Activated naive CD8-positive, alpha-beta T cell treated with anti-CD3 and anti-CD28 coated beads for 36 hours (primary cell): ENCODE measurements at places on chromosomes 11 and 22. TPM values are rescaled to one million over a fixed set of nuclear protein-coding genes. Genes with fewer than 3 reads are reported as not detected.

GRCh38 chr11:94457118-94458029, 36.3 kb downstream of the MRE11 start:
- peaks cover 43% of the 10 kb centered on the region for H3K36me3 ChIP-seq
- no peaks in the 10 kb centered on the region for H3K27me3 ChIP-seq
- no peak for DNase-seq
- H3K4me1 ChIP-seq: no peaks in the 10 kb centered on the region
- no peak overlapping the region for H3K27ac ChIP-seq

DNA sequence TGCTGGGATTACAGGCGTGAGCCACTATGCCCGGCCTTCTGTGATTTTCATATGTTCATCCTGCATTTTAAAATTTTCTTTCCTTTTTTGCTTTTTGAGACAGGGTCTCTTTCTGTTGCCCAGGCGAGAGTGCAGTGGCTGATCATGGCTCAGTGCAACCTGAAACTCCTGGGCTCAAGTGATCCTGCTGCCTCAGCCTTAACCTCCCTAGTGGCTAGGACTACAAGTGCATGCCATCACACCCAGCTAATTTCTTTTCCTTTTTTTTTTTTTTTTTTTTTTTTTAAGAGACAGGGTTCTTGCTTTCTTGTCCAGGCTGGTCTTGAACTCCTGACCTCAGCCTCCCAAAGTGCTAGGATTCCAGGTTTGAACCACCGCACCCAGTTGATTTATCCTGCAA, 54.1 kb upstream of the WT1 start:
- no peaks in the 10 kb centered on the region for H3K36me3 ChIP-seq
- H3K4me1 ChIP-seq: no peaks in the 10 kb centered on the region
- DNase-seq: no peak
- no peak overlapping the region for H3K4me3 ChIP-seq
- H3K27ac ChIP-seq: no peak overlapping the region

GRCh38 chr22:46764140-46764680, 1.8 kb downstream of the TBC1D22A start:
- peaks cover 56% of the 10 kb centered on the region for H3K4me1 ChIP-seq
- no peak for DNase-seq
- H3K27ac ChIP-seq: peak overlapping the region; percentile 100
- H3K4me3 ChIP-seq: peak overlapping the region; percentile 100
- H3K36me3 ChIP-seq: peaks cover 37% of the 10 kb centered on the region
- H3K27me3 ChIP-seq: no peaks in the 10 kb centered on the region

GRCh38 chr11:111946499-111946898, 9.4 kb downstream of the DIXDC1 start:
- H3K4me3 ChIP-seq: no peak overlapping the region
- peaks cover 23% of the 10 kb centered on the region for H3K4me1 ChIP-seq
- no peak overlapping the region for H3K27ac ChIP-seq

DNA sequence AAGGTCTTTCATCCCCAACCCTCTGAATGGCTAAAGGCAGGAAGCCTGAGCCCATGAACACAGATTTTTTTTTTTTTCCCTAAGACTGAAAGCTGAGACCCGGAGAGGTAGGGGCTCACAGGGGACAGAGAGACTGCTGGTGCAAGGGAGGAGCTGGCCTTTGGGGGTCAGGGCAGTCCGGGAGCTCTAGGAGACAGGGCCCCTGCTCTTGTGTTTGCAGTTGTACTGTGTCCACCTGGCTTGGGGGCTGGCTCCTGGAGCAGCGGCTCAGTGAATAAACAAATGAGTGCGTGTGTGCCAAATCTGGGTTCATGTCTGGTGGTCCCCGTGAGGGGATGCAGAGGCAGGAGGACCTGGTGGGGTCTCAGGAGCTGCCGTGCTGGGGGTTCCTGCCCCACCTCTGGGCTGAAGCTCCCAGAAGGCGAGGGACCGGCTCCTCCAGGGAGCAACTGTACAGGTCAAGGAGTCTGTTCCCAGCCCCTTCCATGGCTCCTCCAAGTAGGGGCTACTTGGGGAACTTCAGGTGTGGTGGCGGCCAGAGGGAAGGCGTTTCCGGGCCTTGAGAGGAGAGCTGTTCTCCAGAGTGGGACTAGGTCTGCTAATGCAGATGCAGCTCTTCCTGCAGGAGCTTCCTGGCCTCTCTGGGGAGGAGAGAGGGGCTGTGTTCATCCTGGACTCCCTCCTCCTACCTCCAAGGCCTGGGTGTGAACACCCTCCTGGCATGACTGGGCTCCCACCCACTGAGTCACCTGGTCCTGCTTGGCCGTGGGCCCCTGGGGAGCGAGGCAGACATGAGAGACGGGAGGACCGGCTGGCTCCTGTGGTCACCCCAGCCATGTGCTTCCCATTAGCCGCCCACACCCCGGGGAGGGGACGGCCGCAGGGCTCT, 57.6 kb downstream of the FBXO7 start:
- peaks cover 10% of the 10 kb centered on the region for H3K27me3 ChIP-seq
- H3K27ac ChIP-seq: no peak overlapping the region
- H3K4me1 ChIP-seq: no peaks in the 10 kb centered on the region
- H3K36me3 ChIP-seq: no peaks in the 10 kb centered on the region
- no peak for DNase-seq

MIOX gene
- not detected for total RNA-seq

MGAT3 gene
- total RNA-seq: 1.0 TPM

DNA sequence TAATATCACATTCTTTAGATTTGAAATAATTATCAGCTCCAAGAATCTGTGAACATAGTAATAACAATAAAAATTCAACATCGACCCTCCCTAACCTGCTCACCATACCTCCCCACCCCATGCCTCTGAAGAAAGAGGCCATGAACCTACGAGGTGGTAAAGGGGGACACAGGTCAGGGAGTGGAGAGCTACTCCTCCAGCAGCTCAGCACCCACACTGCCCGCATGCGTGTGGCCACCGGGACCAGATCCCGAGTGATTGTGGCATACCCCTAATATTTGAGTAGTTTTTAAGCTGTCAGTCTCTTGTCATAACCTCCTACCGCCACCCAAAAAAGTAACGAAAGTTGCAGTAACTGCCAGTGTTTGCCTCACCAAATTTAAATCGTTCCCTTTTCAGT, 16.8 kb upstream of the ADSL start:
- H3K4me3 ChIP-seq: no peak overlapping the region
- DNase-seq: no peak
- no peaks in the 10 kb centered on the region for H3K27me3 ChIP-seq
- peaks cover 7% of the 10 kb centered on the region for H3K36me3 ChIP-seq

DNA sequence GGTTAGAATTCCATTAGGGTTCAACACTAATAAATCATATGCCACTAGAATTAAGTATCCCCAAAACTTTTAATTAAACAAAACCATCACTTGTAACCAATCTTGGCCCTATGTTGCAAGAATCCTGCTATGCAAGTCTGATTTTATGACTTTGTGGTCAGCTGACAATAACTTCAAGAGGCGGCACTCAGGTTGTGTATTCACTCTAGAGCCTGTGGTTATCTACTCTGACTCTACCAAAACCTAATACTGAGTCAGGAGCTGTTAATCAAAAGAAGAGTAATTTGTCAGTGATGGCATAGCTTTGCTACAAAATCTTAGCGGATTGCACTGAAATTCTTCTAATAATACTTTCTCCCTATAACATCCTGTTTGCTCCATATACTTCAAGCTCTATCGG, 253.7 kb downstream of the AASDHPPT start:
- no peaks in the 10 kb centered on the region for H3K36me3 ChIP-seq
- H3K4me3 ChIP-seq: no peak overlapping the region
- no peak for DNase-seq
- no peaks in the 10 kb centered on the region for H3K4me1 ChIP-seq

- peak overlapping the region; percentile 89 for H3K27ac ChIP-seq
- peaks cover 44% of the 10 kb centered on the region for H3K4me1 ChIP-seq
- no peaks in the 10 kb centered on the region for H3K27me3 ChIP-seq
- H3K4me3 ChIP-seq: peak overlapping the region; percentile 50
Measured at GRCh38 chr22:40727964-40728615, 48.8 kb downstream of the MCHR1 start.

PHLDA2 gene
- total RNA-seq: 2.5 TPM

TPCN2 gene
- 10.9 TPM for total RNA-seq

- H3K4me3 ChIP-seq: no peak overlapping the region
- no peak for DNase-seq
- no peak overlapping the region for H3K27ac ChIP-seq
- H3K27me3 ChIP-seq: peaks cover 40% of the 10 kb centered on the region
Measured at GRCh38 chr22:35496768-35497312, 43.8 kb upstream of the RASD2 start.

ELP4 gene
- 17.8 TPM for total RNA-seq

- H3K27ac ChIP-seq: no peak overlapping the region
- peaks cover 2% of the 10 kb centered on the region for H3K36me3 ChIP-seq
- no peaks in the 10 kb centered on the region for H3K27me3 ChIP-seq
- no peak overlapping the region for H3K4me3 ChIP-seq
Measured at GRCh38 chr11:44709966-44710365, 16.8 kb upstream of the TSPAN18 start.

KDM4D gene
- 2.8 TPM for total RNA-seq

- DNase-seq: no peak
- peaks cover 20% of the 10 kb centered on the region for H3K4me1 ChIP-seq
- H3K4me3 ChIP-seq: no peak overlapping the region
Measured at GRCh38 chr22:41598891-41599635, 9.4 kb upstream of the PMM1 start.

DNA sequence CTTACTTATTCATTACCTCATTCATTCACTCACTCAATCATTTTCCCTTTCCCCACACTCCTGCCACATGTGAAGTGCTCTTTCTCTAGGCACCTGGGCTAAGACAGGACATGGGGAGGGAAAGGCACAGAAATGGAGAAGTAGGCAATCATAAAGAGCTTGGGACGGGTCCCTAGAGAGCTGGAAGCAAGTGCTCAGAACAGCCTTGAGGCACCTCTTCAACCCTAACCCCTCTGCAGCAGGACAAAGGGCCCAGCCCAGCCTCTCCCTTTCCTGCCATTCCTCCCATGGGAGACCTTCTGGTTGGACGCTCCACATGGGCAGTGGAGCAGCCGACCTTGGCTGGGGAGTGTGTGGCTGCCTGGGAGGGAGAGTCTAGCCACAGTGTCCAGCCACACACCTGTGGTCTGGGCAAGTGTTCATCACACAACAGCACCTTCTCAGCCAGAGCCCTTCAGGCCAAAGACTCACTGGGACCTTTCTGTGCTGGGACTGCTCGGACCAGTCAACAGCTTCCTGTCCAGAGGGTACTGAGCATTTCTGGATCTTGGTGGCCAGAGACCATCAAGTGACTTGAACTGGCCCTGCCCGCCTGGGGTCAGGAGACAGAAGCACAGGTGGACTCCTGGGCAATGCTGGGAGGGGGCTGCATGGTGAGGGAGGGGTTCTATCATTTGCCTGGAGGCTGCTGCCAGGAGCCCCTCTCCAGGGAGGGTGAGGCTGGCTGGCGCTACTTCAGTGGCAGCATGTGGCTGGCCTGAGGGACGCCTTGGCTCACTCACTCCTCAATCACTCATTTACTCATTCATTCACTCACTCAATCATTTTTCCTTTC, 1.0 kb upstream of the MUC5AC start:
- H3K27ac ChIP-seq: no peak overlapping the region
- H3K4me3 ChIP-seq: no peak overlapping the region
- H3K4me1 ChIP-seq: peaks cover 4% of the 10 kb centered on the region
- DNase-seq: no peak
- no peaks in the 10 kb centered on the region for H3K27me3 ChIP-seq
- no peaks in the 10 kb centered on the region for H3K36me3 ChIP-seq

DNA sequence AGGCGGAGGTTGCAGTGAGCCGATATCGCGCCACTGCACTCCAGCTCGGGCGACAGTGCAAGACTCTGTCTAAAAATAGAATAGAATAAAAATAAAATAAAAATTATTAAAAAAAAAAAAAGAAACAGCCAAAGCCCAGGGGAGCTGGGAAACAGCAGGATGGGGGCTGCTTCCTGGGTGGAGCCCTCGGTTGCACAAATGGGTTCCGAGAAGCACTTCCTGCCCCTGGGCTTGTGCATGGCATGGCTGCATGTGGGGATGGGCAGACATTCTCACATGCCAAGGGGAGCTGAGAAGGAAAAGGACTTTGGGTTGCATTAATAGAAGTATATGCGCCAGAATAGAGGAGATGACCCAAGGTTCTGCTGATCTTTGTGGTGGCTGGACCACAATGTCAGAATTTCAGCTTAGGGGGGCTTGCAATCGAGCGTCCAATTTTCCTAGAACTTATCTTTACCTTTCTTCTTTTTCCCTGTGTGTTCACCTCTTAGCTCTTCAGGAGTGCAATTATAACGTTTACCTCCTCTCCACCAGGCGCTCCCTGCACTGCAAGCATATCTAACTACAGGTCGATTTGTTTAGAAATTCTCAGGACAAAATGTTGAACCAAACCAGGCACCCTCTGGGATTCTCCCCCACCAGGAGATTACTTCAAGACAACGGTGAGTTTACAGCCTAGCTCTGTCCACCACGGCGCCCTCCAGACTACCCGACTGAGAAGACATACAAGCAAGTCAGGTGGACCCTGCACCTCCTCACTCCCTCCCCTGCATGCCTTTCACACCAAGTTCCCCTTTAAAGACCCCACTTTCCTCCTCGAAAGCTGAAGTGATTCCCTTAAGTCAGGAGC, 53.2 kb downstream of the SHISAL1 start:
- DNase-seq: no peak
- H3K4me3 ChIP-seq: no peak overlapping the region

DNA sequence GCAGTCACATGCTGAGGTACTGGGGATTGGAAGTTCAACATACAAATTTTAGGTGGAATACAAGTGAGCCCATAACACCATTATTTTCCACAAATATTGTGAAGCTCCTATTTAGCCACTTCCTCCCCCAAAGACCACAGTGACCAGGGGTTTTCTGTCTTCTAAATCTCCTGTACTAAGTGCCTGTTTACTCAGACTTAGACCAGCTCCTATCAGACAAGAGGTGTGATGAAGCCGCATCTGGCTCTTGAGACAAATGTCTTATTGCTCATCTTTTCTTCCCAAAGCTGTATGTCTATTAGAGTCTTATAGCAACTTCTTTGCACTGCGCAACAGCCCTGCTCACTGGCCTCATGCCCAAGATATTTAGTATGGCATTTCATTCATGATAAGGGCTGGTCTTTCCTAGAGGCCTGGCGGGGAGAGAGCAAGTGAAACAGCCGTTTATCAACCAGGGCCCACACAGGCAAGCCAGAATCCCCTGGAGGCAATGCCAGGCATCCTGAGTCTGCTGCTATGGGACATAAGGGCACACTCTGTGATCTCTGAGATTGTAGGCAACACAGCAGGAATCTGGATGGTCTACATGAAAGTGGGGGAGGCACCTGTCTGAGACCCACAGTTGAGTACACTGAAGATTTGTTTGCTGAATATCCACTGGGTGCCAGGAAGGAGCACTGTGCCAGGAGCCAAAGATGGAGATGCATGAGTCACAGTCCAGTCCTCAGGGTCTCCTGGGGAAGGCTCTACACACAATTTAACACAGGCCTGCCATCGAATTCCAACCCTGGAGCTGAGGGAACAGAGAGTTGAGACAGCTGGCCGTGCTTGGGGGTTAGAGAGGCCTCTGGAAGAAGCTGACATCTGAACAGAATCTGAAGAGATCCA, 78.5 kb upstream of the NCAM1 start:
- DNase-seq: no peak
- no peaks in the 10 kb centered on the region for H3K4me1 ChIP-seq
- H3K4me3 ChIP-seq: no peak overlapping the region
- H3K27me3 ChIP-seq: no peaks in the 10 kb centered on the region
- no peak overlapping the region for H3K27ac ChIP-seq
- no peaks in the 10 kb centered on the region for H3K36me3 ChIP-seq

- no peak overlapping the region for H3K4me3 ChIP-seq
- no peaks in the 10 kb centered on the region for H3K4me1 ChIP-seq
- no peaks in the 10 kb centered on the region for H3K36me3 ChIP-seq
Measured at GRCh38 chr11:30873924-30874610, 287.9 kb upstream of the MPPED2 start.
